NCI-H82 (cell line): ENCODE measurements at places on chromosomes 7 and 10.

DNA sequence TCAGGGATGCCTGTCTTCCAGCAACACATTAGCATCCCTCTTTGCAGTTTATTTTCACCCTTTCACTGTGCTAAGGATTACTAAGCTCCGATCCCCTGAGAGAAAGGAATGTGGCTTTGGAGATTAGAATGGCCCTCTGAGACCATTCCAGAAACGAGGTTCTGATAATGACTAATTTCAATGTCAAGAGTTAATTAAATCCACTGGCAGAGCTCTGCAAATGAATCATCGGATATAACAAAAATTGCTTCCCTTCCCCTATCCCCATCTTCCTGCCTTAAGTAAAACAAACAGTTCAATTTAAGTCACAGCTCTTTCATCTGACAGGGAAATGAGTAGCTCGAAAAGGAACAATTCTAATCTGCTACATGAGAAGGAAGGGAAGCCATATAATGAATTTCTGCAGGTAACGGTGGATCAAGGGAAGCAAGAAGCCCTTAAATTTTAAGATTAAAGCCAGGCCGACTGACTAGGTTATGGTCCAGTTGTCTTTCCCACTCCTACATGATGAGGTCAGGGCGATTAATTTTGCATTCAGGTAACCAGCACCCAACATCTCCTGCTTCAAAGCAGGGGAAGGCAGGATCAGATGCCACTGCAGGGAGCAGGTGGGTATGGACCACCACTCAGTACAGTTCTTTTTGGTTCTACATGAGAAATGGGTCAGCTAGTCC, 50.5 kb downstream of the MALSU1 start:
- DNase-seq, result peak; percentile 38

DNA sequence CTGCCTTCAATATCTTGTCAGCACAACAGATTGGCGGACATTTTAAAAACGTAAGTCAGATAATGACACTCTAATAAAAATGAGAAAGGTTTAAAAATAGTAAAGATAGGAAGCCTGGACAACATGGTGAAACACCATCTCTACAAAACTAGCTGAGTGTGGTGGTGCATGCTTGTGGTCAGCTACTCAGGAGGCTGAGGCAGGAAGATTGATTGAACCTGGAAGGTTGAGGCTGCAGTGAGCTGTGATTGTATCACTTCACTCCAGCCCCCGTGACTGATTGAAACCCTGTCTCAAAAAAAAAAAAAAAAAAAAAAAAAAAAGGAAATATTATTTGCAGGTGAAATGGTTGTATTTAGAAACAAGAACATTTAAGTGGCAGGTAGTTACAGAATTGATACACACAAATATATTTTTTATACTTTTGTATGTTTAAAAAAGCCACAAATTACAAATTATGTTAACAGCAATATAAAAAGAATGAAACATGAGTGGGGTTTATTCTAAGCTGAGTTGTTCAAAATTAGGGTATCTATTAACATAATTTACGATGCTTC, 141.9 kb downstream of the ADK start:
- no peak for DNase-seq

GRCh38 chr10:73467206-73467605, 28.6 kb downstream of the PPP3CB start:
- no peak for DNase-seq

DNA sequence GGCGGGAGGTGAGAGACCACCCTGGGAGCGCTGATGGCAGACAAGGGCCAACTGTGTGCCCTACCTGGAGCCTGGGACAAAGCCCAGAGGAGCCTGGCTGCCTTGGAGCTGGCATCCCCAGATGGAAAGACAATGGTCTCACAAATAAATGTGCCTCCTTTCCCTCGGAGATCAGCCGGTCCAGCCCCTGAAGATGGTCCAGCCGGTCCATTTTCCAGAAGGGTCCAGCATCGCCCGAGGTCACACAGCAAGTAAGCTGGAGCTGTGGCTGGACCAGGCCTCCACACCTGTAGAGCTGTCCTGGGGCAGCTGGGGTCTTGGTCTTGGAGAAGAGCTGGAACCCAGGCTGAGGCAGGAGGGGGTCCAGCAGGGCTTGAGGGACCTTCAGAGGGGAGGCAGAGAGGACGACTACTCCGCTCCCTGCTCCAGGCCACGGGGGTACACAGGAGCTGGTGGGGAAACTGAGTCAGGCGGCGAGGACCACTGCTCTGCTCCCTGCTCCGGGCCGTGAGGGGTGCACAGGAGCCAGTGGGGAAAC, 3.6 kb downstream of the ELFN1 start:
- DNase-seq, result no peak

DNA sequence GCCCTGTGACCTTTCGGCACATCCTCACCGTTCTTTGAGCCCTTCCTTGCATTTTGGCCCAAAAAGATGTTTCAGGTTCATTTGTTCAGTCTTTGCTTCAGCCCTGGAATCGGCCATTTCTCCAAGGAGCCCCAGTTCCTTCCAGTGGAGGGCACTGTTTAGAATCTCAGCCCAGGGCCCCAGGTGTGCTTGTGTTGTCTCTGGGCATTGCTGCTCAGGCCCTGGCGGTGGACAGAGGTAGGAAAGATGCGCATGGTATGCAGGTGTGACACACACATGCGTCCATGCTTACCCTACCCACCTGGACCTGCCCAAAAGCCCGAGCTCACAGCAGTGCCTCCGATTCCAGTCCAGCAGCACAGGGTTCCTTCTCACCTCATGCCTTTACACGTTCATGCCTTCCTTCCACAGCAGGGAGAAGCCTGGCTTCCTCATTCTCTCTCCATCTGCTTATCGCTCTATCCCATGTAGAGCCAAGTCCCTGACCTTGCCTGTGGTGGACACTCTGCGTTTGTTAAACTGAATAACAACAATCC, 70.6 kb downstream of the LHPP start:
- DNase-seq, result peak; percentile 3

GRCh38 chr7:22627136-22627535, 99.9 kb upstream of the IL6 start:
- no peak for DNase-seq

DNA sequence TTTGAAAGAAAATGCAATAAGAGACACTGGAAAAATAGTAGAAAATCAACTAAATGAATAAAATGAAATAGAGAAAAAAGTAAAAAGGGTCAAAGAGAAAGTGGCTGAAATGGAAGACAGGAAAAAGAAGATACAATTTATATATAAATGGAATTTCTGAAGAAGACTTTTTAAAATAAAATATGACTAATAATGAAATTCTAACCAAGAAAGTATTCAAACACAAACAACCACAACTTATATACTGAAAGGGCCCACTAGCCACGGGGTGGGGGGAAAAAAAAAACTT, 232.1 kb downstream of the IMMP2L start:
- DNase-seq, result no peak

DNA sequence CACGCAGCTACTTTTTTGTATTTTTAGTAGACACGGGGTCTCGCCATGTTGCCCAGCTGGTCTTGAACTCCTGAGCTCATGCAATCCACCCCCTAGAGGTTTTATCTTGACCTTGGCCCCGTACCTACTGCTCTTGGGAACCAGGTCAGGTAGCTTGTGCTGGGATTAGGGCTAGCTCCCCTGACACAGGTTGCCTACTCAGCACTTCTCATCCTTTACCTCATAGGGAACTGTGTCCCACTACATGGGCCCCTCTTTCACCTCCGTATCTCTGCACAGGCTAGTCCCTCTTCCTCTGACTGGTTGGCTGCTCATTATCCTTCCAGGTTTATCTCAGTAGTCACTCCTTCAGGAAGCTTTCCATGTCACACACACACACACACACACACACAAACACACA, 58.0 kb upstream of the ITPRID1 start:
- DNase-seq, result no peak

GRCh38 chr7:20113427-20114027, 103.7 kb downstream of the MACC1 start:
- no peak for DNase-seq

DNA sequence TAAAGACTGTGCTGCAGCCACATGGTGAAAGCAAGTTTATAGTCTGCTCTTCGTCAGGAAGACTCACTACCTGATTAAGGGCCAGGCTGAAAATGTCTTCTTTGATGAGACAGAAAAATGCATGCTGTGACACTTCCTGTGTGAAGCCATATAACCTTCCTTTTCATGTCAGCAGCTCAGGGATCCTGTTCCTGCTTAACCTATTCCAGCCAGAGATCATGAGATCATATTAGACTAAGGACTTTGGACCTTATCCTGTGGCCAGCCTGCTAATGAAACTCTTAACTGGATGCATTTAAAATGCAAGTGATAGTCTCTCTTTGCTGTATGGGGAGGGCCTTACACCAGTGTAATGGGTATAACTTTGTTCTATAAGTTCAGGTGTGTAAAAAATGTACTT, 165.2 kb downstream of the PTEN start:
- DNase-seq, result peak; percentile 2

DNA sequence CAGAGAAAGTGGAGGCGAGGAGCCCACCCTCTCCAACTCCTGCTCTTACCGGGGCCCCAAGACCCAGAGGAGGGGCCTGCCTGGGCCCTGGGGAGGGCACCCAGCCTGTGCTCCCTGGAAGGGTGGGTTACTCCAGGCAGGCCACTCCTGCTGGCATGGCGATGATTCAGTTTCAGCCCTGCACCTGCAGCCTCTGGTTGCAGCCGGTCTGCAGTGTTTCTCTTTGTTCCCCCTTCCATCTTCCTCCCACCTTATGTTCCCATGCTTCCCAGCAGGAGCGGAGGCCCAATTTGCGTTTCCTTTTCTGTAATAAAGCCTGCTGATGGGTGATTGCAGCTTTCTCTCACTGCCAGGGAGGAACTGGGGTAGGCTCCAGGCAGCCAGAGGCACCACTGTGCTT, 53.2 kb upstream of the FAM20C start:
- no peak for DNase-seq

DNA sequence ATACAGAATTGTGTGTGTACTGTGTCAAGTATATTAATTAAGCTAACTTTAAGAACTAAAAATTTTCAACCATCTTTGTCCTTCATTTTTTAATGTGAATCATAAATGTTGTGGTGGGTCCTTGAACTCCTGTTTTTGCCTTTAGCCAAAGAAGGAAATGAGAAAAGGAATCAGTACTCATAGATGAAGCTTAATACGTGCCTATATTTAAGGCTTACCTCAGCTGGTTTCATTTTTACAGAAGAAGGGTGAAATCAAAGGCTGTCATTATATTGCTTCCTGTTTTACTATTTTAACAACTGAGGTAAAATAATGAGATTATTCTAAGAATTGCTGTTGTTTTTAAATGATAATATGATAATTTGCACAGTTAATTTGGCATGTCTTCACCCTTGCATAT, 6.3 kb upstream of the SNX13 start:
- no peak for DNase-seq

GRCh38 chr7:141864765-141865447, 23.6 kb upstream of the PRSS37 start:
- no peak for DNase-seq

DNA sequence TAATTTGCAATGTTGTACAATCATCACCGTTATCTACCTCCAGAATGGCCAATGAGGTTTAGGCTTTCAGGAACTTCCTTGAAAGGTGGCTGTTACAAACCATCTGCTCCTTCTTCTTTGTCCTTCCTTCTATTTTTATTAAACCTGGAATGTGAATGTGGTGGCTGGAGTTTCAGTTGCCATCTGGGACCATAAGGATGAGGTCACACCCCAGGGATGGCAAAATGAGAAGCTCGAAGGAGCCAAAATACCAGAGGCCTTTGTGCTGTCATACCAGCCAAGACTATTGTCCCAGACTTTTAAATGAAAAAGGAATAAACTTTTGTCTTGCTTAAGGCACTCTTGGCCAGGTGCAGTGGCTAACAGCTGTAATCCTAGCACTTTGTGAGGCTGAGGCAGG, 30.9 kb upstream of the LMTK2 start:
- no peak for DNase-seq

- DNase-seq, result peak; percentile 71
Measured at GRCh38 chr7:69687739-69688433, 89.6 kb downstream of the AUTS2 start.

DNA sequence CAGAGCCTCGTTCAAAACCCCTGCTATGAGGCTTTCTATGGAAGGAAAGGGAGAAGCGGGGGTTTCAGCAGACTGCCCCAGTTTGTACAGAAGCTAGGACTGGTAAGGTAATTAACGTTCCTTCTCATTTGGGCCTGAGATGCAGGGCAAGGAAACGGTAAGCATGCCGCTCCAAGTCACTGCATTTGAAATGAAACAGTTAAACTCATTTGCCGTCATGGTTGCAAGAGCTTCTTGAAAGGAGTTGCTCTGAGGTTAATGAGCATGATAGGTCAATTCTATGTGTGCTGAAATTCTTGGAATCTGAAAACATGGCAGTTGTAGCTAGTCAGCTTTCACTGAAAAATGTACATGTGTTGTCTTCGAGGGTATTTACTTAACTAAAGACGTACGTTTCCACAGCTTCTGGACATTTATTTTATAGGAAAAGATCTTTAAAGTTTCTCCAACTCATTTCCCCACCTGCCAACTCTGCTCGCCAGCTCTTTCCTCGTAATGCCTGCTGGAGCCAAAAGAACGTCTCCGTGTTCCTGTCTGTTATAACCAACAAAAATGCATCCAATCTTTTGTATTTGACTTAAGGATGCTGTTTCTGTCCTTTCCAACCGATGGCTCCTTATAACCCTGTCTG, 73.3 kb downstream of the ADAM12 start:
- no peak for DNase-seq

- no peak for DNase-seq
Measured at GRCh38 chr10:48684463-48684791, 246 bp upstream of the WDFY4 start.

GRCh38 chr7:29328811-29329210, 134.2 kb downstream of the CHN2 start:
- no peak for DNase-seq

DNA sequence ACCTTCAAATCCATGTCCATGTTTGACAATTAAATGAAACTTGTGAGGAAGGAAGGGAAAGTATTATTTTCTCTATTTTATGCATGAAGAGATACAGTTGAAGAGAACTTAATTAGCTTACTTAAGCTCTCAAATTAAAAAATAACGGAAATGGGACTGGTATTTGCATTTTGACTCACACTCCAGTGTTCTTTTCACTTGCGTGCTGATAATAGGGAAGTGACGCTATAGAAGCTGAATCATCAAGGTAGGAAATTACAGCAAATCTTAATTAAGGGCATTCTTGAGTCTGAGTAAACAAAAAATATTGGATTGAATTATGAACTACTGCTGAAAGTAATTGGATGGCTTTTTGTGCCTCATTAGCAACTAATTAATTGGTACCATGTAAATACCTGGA, 44.0 kb upstream of the NPVF start:
- DNase-seq, result no peak

- no peak for DNase-seq
Measured at GRCh38 chr10:79092292-79092896, 23.6 kb downstream of the ZMIZ1 start.
